Heart right ventricle (tissue), 16 donors: ENCODE measurements at places on chromosomes 16 and 17. TPM values are rescaled to one million over a fixed set of nuclear protein-coding genes. Genes with fewer than 3 reads are reported as not detected.

DNA sequence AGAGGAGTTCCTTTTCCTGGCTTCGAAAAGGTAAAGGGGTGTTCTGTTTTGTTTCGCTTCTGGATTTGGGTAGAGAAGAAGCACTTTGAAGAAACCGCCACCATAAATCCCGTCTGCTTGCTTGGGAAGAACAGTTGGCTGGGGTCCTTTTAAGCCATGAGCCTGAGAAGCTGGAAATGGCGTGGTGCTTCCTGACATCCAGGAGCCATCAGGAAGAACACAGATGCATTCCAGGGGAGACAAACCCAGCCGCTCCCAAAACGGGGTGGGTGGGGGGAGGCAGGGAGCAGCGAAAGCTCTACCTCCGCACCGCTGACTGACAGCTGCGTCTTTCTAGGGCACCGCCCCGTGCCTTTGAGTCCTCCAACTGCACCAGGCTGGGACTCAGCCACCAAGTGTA is 91.6 kb downstream of the ZDHHC7 start:
- no peak for DNase-seq
- no peaks in the 10 kb centered on the region for H3K27me3 ChIP-seq
- H3K4me3 ChIP-seq: no peak overlapping the region
- peaks cover 23% of the 10 kb centered on the region for H3K4me1 ChIP-seq
- H3K27ac ChIP-seq: peak overlapping the region; percentile 43
- H3K36me3 ChIP-seq: no peaks in the 10 kb centered on the region

DNA sequence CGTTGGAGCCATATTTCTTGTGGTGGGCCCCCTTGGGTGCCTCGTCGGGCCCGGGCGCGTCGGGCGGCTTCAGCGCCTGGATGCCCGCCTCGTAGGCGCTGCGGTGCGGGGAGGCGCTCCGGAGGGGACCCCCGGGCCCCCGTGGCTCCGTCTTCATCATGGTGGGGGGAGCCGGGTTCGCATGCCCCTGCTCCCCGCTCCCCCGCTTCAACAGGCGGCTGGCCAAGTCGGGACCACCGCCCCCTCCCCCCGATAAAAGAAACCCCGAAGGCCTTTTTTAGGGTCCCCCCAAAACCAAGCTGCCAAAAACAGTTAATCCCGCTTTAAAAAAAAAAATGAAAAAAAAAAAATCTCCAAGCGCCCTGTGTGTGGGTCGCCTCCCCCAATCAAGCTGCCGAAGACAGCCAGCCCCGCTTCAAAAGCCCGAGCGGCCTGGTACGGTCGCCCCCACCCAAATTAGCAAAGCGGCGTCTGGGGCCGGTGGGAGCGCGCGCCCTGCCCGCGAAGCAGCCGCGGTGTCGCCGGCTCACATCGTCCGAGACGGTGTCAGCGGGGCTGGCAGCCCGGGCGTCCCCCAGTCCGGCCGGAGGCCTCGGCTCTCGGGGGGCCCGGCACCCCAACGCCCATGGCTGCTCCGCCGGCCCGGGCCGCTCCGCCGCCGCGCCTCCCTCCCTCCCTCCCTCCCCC is at the start of gene PPP1R9B:
TSS of gene PPP1R9B (minus strand) at position 324 of the 687 bp plus-strand sequence. CDS start at position 160, 164 bp downstream.
- H3K4me1 ChIP-seq: peaks cover 73% of the 10 kb centered on the region
- H3K36me3 ChIP-seq: no peaks in the 10 kb centered on the region
- peak within 1 kb of the TSS; percentile 88 for H3K4me3 ChIP-seq
- H3K27me3 ChIP-seq: no peaks in the 10 kb centered on the region

DNA sequence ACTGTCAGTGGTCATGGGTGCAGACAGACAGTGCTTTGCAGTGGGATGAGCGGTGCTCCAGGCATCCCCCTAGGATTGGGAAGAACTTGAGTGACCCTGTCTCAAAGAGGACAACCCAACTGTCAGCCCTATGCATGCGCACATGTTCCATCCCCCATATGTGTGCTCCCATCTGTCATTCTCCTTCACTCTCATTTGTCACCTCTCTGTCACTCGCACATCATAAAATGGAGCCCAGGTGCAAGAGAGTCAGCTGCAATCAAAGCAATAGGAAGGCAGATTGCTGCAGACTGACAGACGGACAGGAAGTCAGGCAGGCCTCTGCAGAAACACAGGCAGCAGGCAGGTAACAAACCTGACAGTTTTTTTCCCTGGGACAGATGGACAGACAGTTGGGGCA is 101.8 kb upstream of the CCL1 start:
- no peak overlapping the region for H3K4me3 ChIP-seq
- H3K4me1 ChIP-seq: no peaks in the 10 kb centered on the region
- H3K27ac ChIP-seq: no peak overlapping the region
- no peaks in the 10 kb centered on the region for H3K36me3 ChIP-seq
- no peak for DNase-seq

DNA sequence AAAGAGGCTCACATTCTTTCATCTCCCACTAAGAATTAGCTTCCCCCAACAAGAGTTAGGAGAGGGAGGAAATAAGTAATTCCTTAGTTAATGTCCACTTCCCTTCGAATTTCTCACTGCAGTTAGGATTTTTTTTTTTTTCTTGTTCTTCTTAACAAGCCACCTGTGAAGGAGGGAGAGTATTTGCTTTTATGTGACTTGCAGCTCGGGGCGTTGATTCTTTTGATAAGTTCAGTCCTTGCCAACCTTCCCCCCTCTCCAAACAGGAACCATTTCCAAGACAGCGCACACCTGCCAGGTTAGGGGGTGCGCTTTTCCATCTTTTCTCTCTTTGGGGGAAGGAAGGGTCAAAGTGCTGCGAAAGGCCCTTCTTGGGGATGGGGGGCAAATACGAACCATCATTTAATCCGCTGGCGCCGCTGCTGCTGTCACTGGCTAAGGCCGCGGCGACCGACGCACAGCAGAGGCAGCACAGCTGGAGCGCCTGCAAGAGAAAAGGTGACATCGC is 758 bp downstream of the ADAMTS18 start:
- H3K27ac ChIP-seq: no peak overlapping the region
- H3K4me3 ChIP-seq: no peak overlapping the region
- peaks cover 85% of the 10 kb centered on the region for H3K27me3 ChIP-seq
- DNase-seq: no peak

GRCh38 chr17:40437095-40437732 is 6.0 kb upstream of the IGFBP4 start:
- H3K4me1 ChIP-seq: peaks cover 37% of the 10 kb centered on the region
- no peak for DNase-seq
- H3K36me3 ChIP-seq: no peaks in the 10 kb centered on the region
- H3K27me3 ChIP-seq: no peaks in the 10 kb centered on the region
- H3K27ac ChIP-seq: no peak overlapping the region
- H3K4me3 ChIP-seq: no peak overlapping the region

DNA sequence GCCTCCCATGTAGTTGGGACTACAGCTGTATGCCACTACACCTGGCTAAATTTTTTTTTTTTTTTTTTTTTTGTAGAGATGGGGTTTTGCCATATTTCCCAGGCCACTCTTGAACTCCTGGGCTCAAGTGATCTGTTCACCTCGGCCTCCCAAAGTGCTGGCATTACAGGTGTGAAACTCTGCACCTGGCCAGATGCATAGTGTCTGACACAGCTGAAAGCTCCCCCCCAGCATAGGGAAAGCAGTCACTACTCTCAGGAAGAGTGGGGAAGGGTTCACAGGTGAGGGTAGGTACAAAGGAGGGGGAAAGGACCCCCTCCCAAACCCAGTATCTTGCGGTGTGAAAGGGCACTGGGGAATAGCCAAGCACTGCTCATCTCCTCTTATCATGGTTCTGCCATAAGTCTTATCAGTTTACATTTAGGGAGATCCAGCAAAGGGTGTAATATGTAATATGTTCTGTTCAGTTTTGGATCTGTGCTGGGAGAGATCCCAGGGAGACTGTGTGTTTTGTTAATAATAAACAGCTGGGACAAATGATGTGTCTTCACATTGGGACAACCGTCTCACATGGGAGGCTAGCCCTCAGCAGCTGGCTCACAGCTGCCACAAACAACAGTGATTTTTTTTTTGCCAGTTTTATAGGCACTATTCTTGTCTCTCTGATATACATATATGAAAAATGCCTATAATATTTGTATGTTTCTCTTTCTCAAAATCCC is 6.8 kb upstream of the CAVIN1 start:
- no peak for DNase-seq
- no peak overlapping the region for H3K27ac ChIP-seq
- H3K4me1 ChIP-seq: peaks cover 33% of the 10 kb centered on the region
- no peaks in the 10 kb centered on the region for H3K36me3 ChIP-seq

DNA sequence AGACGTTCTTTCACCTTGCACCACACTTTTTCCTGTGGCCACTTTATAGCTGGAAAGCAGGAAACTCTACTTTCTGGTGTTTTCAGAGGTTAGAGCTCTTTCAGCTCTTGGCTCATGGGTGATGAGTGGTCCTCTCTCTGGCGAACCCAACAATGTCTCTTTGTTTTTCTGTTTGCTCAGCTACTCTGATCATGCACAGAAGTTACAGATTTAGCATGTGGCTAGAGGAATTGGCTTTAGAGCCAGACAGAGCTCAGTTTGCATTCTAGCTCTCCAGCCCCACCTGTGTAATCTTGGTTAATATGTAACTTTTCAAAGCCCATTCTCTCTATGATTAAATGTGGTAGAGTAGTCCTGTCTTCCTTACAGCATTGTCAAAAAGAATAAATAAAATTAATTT is 225.2 kb downstream of the HAPSTR1 start:
- H3K4me3 ChIP-seq: no peak overlapping the region
- no peaks in the 10 kb centered on the region for H3K4me1 ChIP-seq
- H3K27ac ChIP-seq: no peak overlapping the region
- no peak for DNase-seq
- no peaks in the 10 kb centered on the region for H3K27me3 ChIP-seq

DNA sequence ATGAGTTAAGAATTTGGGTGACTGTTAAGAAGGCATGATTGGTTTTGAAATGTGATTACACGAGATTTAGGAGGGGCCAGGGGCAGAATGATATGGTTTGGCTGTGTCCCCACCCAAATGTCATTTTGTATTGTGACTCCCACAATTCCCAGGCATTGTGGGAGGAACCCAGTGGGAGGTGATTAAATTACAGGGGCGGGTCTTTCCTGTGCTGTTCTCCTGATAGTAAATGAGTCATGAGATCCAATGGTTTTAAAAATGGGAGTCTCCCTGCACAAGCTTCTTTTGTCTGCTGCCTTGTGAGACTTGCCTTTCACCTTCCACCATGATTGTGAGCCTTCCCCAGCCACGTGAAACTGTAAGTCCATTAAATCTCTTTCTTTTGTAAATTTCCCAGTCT is 34.6 kb downstream of the TMEM100 start:
- H3K4me1 ChIP-seq: no peaks in the 10 kb centered on the region
- no peak overlapping the region for H3K4me3 ChIP-seq

DNA sequence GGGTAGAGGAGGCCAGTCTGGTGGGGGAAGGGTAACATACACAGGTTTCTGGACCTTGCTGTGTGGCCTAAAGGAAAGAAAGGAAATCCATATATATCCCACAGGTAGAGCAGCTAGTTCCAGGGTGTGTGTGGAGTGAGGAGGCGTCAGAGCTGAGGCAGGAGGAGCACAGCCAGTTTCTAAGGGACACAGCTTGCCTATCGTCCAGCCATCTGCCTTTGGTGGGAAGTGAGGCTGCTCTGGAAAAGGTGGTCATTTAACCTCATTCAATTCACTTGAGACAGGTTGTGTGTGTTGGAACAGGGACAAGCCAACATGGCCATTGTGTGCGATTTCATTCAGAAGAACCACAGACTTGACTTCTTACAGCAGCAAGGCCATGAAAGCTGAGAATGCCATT is 36.9 kb upstream of the ERN1 start:
- H3K4me3 ChIP-seq: no peak overlapping the region
- H3K4me1 ChIP-seq: no peaks in the 10 kb centered on the region

- peaks cover 12% of the 10 kb centered on the region for H3K36me3 ChIP-seq
- no peaks in the 10 kb centered on the region for H3K27me3 ChIP-seq
- DNase-seq: peak; percentile 79
Measured at GRCh38 chr17:44097110-44097958, 26.1 kb downstream of the HDAC5 start.

GRCh38 chr17:8651013-8651412 is 20.5 kb upstream of the MYH10 start:
- no peaks in the 10 kb centered on the region for H3K27me3 ChIP-seq
- no peaks in the 10 kb centered on the region for H3K36me3 ChIP-seq
- no peak for DNase-seq
- H3K27ac ChIP-seq: no peak overlapping the region

- DNase-seq: peak; percentile 71
- H3K27ac ChIP-seq: peak overlapping the region; percentile 87
- H3K4me3 ChIP-seq: no peak overlapping the region
- H3K27me3 ChIP-seq: no peaks in the 10 kb centered on the region
- H3K36me3 ChIP-seq: no peaks in the 10 kb centered on the region
Measured at GRCh38 chr16:53091466-53092211, 36.8 kb downstream of the CHD9 start.

DNA sequence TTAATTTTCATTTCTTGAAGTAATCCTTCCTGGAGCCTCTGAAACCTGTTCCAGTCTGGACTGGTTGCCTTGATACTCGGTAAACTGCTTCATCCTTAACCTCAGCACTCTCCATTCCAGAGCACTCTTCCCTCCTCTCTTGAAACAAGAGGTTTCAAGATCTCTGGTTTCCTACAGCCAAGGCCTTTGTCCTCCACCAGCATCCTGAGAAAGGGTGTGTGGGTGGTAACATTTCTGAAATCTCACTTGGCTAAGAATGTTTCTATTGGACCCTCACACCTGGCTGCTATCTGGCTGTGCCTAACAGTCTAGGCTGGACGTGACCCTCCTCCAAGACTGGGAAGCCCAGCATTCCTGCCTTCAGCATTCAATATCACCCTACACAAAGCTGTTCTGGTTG is 99.7 kb downstream of the CYTH1 start:
- H3K4me1 ChIP-seq: no peaks in the 10 kb centered on the region
- peaks cover 99% of the 10 kb centered on the region for H3K36me3 ChIP-seq
- no peak overlapping the region for H3K4me3 ChIP-seq
- DNase-seq: no peak

GRCh38 chr17:57761887-57762286 is 16.8 kb upstream of the CCDC182 start:
- peaks cover 3% of the 10 kb centered on the region for H3K27me3 ChIP-seq
- H3K27ac ChIP-seq: no peak overlapping the region
- H3K4me1 ChIP-seq: no peaks in the 10 kb centered on the region
- no peak overlapping the region for H3K4me3 ChIP-seq
- no peak for DNase-seq

GRCh38 chr16:11423315-11424117 is 78.3 kb downstream of the RMI2 start:
- no peak for DNase-seq
- no peaks in the 10 kb centered on the region for H3K27me3 ChIP-seq
- H3K4me3 ChIP-seq: no peak overlapping the region
- H3K4me1 ChIP-seq: no peaks in the 10 kb centered on the region
- no peaks in the 10 kb centered on the region for H3K36me3 ChIP-seq

Gene CASKIN1
- 2.4 TPM for total RNA-seq

Gene SENP3
- total RNA-seq: 25.3 TPM

Gene FOXF1
- 0.32 TPM for total RNA-seq

Gene SLC38A8
- total RNA-seq: not detected

Gene HAS3
- total RNA-seq: 0.41 TPM

Gene DUS2
- total RNA-seq: 6.5 TPM

Gene TRPV3
- 1.2 TPM for total RNA-seq

Gene LRRC37B
- total RNA-seq: 3.5 TPM
